Cerebellar nuclear complex (tissue), 1 donor: ENCODE measurements at places on chromosomes 12 and 14.

DNA sequence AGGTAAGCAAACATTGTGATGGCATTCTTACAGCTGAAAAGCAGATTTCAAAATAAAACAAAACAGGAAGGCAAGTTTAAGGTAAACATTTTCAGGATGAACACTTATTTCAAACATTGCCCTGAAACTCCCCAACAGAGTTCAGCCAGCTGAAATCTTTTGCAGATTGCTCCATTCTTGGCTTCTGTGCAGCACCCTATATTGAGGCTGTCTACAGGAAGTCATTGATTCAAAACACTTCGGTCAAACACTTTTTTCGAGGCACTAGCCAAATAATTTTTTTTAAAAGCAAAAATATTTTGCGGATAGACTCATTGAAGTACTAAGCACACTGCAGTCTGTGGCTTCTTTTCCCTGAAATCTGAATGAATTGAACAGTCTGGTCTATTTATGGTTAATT, 318.1 kb upstream of the PDE3A start:
- DNase-seq = no peak

- DNase-seq = no peak
Observed at GRCh38 chr12:127592245-127592644, 674.7 kb upstream of the TMEM132C start.

GRCh38 chr12:72144553-72144952, 127.6 kb upstream of the TRHDE start:
- no peak for DNase-seq

GRCh38 chr14:21267886-21268616, 1.2 kb downstream of the HNRNPC start:
- DNase-seq = no peak

DNA sequence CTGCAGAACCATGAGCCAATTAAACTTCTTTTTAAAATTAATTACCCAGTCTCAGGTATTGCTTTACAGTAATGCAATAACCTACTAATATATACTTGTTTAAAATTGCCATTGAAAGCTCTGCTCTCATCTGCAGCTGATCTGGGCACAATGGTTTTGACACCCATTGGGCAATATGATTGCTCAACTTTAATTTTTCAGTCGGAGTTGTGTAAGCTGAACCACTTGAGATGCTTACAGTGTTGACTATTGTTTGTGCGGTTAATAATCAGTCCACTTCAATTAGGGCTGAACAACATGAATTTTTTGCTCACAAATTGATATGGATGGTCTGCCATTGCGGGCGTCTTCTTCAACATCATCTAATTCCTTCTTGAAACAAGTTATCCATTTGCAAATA, 18.0 kb upstream of the OR4K5 start:
- DNase-seq = no peak

DNA sequence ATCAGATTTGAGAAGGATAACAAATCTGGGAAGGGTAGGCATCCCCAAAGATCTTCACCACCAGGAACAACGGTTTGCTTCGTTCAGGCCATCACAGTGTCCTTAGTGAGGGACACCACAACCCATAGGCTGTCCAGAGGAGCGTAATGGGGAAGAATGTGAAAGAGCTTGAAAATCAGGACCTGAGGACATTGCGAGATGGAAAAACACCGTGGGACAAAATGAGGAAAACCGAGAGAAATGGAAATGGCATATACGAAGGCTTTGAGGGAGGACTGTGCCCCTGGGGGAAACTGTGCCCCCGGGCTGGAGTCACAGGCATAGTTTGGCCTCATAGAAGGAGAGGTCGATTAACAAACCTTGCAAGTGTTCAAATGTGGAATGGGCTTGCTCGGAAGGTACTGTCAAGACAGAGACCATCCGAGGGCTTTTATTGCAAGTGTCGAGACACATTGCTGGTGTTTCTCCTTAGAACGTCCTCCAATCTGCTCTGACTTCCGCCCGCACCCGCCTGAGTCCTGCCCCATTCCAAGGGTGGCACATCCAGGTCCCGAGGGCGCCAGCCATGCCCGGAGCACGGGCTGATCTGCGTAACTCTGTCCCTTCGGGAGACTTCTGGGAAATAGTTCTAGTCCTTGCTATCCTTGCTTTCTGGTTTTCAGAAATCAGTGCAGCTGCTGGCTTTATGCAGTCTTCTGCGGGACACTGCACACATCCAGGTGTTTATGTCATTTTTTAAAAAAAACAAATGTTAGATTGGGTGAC, 885 bp upstream of the PALS1 start:
- DNase-seq = no peak

DNA sequence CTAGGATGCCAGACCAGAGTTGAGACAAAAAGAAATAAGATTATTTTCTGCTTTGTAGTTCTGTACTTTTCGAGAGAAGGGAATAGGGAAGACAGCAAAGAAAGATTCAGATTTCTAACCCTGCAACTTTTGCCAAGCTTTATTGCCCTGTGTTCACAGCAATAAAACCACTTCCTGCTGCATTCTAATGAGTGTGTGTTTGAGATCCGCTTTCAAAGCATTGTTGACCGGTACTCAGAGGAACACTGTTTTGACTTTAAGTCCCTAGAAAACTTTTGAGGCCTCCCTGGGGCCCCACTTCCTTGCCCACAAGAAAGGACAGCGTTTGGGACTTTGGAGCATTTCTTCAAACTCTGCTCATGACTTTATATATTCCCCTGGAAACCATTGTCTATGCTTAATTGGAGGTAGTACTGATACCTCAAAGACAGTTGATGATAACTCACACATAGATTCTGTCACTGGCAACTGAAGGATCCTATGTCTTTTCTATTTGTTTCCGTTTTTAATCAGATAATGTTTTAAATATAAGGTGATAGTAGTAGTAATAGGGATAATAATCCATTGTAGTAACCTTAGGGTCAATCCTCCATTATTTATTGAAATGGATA, 1.3 kb downstream of the RNASE6 start:
- no peak for DNase-seq

DNA sequence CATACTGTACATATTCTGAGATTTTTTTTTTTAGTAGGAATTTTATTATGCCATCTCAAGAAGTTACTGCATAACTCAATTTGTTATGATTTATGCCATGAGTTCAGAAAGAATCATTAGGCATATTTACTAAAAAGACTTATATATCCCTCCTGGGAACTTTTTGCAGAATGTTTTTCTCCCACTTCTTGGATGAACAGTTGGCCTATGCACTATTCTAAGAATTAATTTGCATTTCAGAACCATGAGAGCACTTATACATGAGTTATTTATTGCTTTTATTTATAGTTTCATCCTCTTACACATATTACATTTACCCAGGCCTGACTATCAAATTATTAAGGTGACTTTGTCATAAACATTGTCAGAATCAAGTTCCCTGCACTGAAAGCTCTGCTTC, 6.3 kb upstream of the LRIG3 start:
- no peak for DNase-seq

GRCh38 chr14:102255401-102256190, 49.4 kb downstream of the MOK start:
- DNase-seq = no peak

DNA sequence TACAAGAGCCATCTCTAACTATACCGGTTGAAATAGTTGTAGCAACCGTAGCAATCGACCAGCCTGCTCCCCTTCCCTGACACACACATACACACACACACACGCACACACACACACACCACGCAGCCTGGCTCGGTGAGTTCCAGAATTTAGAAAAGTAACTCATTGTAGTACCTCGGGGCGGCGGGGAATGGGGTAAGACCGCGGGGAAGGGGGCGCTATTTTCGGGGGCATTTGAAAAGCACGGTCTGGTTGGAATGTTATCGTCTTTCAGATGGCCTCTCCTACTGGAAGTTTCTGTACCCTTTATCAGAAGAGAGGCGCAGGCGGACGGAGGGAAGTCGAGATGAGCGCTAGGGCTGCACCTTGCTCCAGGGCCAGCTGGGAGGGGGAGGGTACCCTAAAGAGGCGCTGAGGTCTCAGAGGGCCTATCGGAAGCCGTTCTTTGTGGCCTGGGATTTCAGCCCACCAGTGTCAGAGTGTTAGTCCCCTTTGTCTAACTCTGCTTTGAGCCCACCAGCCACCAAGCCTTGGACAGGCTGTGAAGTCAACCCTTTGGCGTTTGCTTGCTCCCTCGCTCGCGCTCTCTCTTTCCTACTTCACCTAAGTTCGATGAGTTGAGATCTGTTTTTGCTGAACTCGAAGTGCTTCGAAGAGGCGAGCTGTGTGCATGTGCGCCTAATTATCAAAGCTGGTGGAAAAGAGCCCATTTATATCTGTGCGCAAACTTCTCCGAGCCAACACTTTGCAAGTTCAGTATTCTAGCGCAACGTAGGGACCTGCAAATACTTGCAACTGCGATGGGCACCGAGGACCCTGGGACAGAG, 837 bp downstream of the COL2A1 start:
- DNase-seq = no peak

DNA sequence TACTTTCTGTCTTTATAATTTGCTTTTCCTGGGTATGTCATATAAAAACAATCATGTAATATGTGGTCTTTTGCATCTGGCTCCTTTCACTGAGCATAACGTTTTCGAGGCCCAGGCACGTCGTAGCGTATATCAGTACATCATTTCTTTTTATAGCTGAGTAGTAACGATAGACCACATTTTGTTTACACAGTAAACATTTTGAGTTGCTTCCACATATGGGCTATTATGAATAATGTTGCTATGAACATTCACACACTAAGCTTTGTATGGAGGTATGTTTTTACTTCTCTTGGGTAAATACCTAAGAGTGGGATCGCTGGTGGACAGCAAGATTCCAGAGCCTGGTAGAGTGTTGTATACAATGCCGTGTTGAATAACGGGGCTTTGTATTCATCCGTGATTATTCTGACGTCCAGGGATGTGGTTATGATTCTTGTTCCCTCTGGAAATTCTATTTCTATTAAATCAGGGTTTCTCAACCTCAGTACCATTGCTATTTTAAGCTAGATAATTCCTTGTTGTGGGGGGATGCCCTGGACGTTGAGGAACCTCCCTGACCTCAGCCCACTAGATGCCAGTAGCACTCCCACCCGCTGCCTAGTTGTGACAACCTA, 38.9 kb upstream of the CIT start:
- no peak for DNase-seq

GRCh38 chr14:76168531-76168930, 16.8 kb downstream of the GPATCH2L start:
- DNase-seq = no peak

DNA sequence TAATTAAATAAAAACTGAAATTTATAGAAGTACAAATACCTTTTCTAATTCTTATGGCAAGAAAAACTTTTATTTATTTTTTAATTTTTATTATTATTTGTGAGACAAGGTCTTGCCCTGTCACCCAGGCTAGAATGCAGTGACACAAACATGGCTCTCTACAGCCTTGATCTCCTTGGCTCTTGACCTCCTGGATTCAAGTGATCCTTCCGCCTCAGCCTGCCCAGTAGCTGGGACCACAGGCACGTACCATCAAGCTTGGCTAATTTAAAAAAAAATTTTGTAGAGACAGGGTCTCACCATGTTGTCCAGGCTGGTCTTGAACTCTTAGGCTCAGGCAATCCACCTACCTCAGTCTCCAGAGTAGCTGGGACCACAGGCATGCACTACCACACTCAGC, 47.4 kb downstream of the COCH start:
- no peak for DNase-seq

DNA sequence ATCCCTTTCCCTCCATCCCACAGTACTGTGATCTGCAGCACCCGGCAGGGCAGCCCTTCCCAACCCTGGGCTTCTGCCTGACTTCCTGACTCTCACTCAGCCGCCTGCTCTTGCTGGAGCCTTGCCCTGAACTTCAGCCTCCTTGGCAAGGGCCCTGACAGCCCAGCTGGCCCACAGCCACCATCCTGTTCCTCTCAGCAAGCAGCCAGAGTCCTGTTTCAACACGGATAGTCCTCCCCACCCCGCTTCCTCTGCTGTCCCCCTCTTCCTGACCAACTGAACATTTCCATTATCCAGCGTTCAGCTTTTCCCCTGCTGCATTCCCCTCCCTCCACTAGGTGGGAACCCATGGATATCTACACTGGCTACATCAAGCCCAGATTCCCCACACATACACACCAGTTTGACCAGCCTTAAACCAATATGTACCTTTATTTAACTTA, 74.0 kb upstream of the MDM1 start:
- peak; percentile 10 for DNase-seq

DNA sequence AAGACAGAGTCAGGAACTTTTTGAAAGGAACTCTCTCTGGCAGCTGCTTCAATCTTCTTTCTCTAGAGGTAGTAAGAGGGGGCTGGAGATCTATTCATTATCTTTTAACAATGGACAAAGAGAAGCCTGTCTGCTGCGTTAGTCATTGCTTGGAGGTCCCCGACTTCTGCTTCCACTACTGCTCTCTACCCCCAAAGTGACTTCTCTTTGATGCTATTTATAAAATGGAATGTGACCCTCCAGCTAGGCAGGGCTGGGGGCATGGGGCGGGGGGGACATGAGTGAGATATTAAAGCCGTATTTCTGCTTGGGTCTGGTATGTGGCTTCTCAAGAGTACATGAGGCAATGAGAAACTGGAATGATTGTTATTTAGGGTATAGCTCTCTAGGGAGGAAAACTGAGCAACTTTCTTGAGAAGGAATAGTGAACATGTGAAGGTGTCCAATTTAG, 41.4 kb upstream of the NUDT4 start:
- no peak for DNase-seq

DNA sequence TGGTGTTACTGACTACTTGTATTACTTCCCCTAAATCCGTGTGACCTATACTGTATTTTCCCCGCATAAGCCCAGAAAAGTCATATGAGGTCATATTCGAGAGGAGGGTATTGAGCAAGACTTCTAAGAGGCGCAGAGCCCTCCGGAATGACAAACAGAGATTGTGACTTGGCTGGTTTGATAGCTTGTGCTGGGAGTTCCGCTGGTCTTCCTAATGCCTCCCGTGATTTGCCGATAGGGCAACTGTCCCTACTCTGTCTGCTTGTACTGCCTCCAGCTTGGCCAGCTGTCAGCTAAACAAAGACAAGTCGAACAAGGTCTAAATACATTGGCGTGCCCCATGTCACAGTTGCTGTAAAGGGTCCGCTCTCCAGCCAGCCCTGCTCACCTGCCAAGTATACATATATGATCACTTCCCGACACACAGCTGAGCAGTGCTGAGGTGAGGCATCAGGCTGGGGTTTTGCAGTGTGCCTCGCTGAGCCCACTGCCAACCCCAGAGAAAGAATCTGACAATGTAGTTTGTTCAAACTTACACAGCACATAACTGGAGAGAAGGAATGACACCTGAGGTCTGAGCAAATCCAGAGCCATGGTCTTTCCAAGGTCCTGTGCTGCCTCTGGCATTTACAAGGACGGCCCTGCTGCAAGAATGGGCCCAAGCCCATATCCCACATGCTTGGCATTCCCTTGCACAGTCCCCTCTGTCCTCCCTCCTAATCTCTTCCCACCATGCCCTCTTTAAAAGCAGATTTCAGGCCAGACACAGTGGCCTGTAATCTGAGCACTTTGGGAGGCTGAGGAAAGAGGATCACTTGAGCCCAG, 23.7 kb downstream of the LGMN start:
- DNase-seq = no peak

- DNase-seq = no peak
Observed at GRCh38 chr12:52366738-52367485, at the start of gene KRT85. Gene KRT85 (minus strand): TSS chr12:52367481. CDS start chr12:52367405, 76 bp downstream.

GRCh38 chr12:50505675-50506530, 1.1 kb downstream of the DIP2B start:
- DNase-seq = no peak
